Renal cortex interstitium (tissue), 15 donors: ENCODE measurements at places on chromosomes 2 and 18.

DNA sequence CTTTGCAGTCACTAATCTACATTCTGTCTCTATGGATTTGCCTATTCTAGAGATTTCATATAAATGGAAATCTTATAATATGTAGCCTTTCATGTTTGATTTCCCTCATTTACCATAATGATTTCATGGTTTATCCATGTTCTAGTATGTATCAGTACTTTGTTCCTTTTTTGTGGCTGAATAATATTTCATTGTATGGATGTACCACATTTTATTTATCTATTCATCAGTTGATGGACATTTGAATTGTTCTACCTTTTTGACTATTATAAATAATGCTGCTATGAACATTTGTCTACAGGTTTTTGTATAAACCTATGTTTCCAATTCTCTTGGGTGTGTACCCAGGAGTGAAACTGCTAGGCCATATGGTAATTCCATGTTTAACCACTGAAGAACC lies 221.1 kb downstream of the ICOS start:
- DNase-seq: no peak

- no peak for DNase-seq
Measured at GRCh38 chr2:190277234-190278112, 42.2 kb downstream of the HIBCH start.

- DNase-seq: no peak
Measured at GRCh38 chr2:219875036-219875435, 247.6 kb downstream of the SLC4A3 start.

DNA sequence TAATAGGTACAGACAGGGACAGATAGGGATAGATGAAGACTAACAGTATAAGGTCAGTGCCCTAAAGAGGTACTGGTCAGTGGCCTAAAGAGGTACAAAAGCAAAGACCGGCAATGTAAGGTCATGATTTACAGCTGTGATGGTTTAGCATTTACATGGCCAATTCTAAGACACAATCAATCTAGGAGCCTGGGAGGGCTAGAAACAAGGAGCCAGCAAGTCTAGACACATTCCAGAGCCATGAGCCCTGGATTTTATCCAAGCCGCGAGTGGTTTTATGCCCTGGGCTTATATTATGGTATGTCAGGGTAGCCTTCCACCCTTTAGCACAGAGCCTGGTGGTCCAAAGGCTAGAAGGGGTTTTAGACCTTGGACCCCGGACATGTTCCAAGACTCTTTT lies 124.2 kb downstream of the CBLN2 start:
- DNase-seq: no peak

GRCh38 chr2:107936433-107937359 lies 49.6 kb upstream of the SLC5A7 start:
- DNase-seq: no peak

DNA sequence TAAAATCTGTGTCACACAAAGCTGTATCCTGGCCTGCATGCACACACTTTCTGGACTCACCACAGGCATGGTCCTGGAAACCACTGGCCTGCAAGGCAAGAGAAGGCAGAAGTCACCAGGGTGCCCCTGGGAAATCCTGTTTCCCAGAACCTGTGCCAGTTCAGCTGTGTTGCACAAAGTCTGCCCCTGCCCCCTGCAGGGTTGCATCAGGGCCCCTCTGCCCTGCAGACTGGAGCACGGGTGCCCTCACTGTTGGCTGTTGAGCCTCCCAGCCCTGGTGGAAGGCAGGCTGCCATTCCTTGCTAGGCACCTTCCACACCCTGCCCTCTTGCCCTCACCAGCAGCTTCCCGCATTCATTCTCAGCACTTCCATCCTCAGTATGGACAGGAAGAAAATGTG lies 18.0 kb upstream of the TUBB6 start:
- no peak for DNase-seq

DNA sequence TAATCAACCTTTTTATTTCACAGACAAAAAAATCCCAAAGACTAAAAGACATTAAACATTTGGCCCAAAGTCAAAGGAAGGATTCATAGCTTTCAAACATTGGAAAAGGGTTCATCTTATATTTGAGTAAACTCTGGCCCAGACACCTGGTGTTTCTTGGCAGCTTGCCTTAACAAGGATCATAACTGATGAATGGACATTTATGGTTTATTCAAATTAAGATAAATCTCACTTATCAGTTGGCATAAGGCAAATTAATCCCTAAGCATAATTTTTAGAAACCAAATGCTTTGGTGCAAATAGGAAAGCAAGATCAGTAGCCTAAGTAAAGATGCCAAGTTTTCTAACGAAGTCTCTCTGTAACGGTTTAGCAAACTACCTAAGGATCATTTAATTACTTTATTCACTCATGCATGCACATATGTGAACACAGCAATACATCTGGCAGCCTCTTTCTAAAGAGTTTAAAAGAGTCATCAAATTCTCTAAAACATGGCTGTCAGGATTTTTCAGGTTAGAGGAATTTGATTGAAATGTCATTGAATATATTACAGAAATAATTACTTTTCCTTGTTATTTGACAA lies 323.4 kb upstream of the RBMS1 start:
- no peak for DNase-seq

GRCh38 chr2:46171411-46171953 lies 125.7 kb upstream of the EPAS1 start:
- no peak for DNase-seq

- no peak for DNase-seq
Measured at GRCh38 chr2:72150861-72151356, 3.2 kb upstream of the CYP26B1 start.

DNA sequence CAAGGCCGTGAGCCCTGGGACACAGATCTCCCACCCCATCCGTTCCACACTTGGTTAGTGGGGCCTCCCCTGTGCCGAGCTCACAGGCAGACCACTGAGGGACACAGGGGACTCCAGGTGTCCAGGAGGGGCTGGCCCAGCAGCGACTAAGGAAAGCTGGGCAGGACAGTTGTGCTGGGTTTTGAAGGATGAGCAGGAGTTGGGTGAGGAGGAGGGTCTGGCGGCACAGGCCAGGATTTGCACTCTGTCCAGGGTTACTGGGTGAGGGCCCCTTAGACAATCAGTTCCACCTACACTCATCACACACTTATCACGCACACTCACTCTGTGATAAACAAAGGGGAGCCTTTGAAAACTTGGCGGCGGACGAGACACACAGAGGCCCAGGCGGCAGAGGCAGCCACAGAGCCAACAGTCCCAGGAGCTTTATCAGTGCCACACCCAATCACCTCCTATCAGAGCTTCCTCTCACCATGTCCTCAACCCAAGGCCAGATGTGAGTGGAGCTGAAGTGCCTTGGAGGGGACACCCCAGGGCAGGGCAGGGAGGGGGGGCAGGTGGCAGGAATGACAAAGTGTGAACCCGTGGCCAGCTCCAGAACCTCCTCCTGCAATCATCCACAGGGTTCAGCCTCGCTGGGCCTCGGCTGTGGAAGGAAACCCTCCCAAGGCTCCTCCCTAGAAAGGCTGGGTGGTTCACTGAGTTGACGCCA lies 26.6 kb downstream of the BIN1 start:
- no peak for DNase-seq
